ENCODE measurements at places on chromosomes 3 and 15.

GRCh38 chr3:133447750-133448477 lies 48.1 kb downstream of the BFSP2 start:
- no peak for DNase-seq

DNA sequence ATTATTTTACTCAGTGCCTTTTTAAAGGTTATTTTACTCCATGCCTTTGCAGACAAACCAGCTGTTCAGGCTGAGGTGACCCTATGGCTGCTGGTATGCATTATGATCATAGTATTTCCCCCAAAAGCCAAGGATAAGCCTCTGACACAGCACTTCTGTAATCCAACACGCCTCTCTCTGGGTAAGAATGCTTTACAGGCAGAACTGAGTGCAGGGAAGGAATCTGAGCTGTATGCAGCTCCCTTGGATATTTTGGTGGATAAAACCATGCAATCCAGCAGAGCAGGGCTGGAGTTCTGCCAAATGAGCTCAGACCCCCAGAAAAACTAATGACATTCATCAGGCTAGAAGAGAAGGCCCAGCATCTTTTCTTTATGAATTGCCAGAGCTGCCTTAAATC lies 11.7 kb upstream of the MAP1A start:
- DNase-seq: no peak

- no peak for DNase-seq
These were observed 111.4 kb downstream of the DLG1 start for GRCh38 chr3:197186887-197187588.

DNA sequence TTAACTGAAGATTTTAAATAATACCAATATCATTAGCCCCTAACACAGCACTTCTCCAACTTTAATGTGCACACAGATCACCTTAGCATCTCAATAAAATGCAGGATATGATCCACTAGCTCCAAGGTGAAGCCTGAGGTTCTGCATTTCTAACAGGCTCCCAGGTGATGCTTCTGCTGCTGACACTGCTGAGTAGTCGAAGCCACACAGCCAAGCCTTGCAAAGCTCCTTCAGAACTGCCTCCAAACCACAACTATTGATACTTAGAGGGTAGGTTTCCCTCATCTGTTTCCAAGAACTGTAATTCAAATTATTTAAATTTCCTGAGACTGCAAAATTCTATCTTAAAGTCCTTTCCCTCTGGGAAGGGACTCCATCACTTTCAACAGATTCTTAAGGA lies 3.9 kb downstream of the RIOX2 start:
- no peak for DNase-seq

- DNase-seq: no peak
These were observed 23.1 kb upstream of the SKOR1 start for GRCh38 chr15:67801926-67802914.

DNA sequence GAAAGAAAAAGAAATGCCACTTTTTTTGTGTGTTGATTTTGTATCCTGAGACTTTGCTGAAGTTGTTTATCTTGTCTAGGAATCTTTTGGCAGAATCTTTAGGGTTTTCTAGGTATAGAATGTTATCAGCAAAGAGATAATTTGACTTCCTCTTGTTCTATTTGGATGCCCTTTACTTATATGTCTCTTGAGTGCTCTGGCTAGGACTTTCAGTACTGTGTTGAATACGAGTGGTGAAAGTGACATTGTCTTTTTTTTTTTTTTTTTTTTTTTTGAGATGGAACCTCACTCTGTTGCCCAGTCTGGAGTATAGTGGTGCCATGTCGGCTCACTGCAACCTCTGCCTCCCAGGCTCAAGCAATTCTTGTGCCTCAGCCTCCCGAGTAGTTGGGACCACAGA lies 64.7 kb upstream of the NPHP3 start:
- DNase-seq: no peak

GRCh38 chr3:23921052-23921511 lies 4.2 kb downstream of the RPL15 start:
- no peak for DNase-seq

- DNase-seq: no peak
These were observed 1.1 kb upstream of the WDR5B start for GRCh38 chr3:122416966-122417365.

GRCh38 chr3:196192524-196193051 lies 18.6 kb downstream of the ZDHHC19 start:
- DNase-seq: no peak

- DNase-seq: no peak
These were observed 30.1 kb downstream of the GPR15 start for GRCh38 chr3:98561727-98562521.

DNA sequence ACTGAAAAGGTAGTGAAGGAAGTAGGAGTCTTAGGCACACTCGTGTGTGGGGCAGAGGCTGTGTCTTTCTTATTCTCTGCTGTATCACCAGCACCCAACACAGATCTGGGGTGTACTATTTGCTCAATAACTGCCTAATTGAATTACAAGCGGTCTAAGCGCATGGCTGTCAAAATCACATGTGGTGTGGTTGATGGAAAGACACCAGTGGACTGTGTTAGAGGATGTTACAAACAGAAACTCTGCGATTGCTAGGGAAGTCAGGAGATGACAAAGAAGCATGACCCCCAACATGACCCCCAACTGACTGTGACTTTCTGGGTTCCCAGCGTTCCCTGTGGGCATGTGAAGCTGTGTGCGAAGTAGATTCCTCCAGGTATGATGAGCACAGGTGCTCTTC lies 32.0 kb downstream of the ATG7 start:
- DNase-seq: no peak

DNA sequence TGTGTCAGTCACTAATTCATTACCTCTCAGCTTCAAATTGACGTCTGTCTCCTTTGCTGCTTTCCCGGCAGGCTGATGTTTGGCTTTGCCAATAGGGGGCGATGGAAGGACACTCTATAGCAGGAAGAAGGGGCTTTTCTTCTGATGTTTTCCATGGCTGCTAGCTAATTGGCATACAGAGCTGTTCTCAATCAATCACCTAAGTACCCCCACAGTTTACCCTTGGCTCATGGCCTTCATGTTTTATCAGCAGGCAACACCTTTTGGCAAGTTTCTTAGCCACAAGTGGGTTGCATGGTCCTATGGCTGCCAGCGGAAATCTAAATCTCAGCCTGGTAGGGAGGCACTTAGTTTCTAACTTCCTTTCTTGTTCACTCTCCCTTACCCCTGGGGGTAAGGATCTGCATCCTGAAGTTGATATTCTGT lies 45.0 kb downstream of the ESYT3 start:
- no peak for DNase-seq

DNA sequence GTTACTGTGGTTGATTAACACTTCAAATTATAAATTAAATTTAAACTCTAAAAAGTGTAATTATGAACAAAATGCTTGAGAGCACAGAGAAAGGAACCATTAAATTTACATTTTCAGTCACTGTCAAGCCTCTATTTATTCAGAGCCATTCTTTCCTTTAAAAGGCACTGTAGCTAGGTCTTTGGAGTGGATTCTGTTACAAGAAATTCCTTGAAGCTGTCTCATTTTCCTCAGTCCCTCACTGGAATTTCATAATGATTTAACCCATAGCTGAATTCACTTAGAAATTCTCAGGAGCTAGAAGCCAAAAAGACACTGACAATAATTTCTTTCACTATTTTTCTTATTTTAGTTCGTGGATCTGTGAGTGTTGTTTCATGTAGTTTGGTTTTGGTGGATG lies 81.2 kb upstream of the TCF12 start:
- DNase-seq: no peak

DNA sequence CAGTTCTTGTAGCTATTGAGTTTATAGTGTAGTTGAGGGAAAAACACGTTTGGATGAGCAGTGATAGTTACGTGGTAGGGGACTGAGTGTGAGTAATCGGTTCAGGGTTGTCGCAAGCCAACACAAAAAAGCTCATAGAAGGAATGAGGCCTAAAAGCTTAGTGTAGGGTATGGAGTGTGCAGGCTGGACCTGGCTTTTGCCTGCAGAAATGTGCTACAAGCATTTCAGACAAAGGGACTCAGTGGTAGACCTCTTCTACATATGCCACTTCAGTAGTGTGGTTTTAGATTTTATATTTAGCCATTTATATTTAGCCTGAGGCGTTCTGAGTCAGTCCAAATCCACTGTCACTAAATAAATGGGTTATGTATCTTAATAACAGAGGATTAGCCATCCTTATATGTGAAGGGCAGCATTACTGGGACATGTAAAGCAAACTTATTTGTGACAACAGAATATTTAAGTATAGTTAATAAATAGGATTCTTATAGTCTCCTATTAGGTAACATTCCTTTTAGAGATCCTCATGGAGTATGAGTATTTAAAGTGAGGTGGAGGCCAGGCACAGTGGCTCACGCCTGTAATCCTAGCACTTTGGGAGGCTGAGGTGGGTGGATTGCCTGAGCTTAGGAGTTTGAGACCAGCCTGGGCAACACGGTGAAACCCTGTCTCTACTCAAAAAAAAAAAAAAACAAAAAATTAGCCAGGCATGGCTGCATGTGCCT lies 21.8 kb downstream of the ATP2C1 start:
- no peak for DNase-seq

DNA sequence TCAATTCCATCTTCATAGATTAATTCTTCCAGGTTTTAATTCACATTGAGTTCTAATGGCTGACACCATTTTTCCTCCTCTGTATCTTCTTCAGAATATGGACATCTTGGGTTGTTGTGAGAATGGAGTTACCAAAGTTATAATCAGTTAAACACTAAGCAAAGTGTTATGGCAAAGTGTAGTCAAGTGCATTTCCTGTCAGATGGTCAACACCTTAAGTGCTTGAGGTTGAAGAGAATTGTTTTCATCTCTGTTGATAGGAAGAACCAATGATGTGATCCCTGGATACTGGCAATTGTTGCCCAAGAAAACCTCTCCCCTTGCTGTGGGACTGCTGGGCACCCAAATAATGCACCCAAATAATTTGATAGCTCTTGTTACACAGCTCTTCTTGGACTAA lies 102.6 kb upstream of the SATB1 start:
- DNase-seq: no peak

GRCh38 chr15:82767163-82767829 lies 38.6 kb downstream of the FSD2 start:
- DNase-seq: no peak

DNA sequence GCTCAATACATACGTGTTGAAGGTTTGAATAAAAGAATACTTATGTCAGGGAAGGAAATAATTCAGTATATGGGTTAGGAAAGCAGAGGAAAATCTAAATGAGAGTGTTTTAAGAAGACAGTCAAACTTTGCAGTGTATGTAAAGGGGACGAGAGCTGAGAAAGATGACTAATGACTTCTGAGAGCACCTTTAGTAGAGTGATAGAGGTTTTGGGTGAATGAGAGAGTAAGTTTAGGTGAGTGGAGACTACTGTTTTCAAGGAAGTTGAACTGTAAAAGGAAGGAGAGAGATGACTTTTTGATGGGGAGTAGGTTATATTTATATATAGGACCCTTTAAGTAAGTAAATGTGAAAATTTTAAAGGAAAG lies 9.4 kb downstream of the TBC1D23 start:
- DNase-seq: no peak

DNA sequence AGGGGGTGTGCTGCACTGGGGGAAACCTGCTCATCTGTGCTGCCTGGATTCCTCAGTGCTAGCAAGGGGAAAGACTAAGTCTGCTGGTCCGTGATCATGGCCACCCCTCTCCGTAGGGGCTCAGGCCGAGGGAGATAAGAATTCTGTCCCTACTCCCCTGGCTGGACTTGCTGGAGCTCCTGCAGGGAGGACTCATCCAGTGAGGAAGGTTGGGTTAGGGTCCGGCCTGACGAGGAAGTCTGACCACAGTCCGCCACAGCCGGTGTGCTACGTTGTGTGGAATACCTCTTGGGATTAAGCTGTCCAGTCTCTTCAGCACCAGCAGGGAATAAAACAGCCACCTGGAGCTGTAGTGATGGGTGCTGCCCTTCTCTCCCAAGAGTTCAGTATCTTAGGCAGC lies 1309.1 kb upstream of the CADM2 start:
- DNase-seq: no peak

GRCh38 chr3:114758831-114759699 lies 388.0 kb downstream of the ZBTB20 start:
- no peak for DNase-seq

DNA sequence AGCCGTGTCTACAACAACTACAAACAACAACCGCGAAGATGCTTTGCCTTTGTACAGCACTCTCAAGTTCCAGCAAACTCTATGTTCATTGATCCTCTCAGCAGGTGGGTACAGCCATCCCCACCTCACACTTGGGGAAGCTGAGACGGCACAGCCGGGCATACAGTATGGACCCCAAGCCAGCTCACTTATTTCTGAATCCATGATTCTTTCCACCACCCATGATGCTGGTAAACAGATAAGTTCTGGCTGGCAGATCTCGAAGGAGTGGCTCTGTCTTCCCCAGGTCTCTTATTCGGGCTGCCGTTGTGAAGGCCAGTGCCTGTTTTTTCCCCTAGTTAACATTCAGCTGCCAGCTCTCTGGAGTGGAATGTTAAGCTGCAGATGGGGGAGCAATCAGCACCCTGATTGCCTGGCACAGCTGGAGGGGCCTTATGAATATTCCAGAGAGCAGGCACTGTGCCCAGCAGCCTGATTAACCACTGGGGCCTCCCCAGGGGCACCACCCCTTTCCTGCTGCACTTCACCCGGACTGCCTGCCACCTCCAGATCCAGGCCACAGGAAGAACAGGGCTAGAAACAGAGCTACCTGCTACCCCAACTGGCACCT lies 73.2 kb downstream of the CORO2B start:
- no peak for DNase-seq

GRCh38 chr3:54631516-54632325 lies 296.1 kb downstream of the LRTM1 start:
- DNase-seq: no peak

DNA sequence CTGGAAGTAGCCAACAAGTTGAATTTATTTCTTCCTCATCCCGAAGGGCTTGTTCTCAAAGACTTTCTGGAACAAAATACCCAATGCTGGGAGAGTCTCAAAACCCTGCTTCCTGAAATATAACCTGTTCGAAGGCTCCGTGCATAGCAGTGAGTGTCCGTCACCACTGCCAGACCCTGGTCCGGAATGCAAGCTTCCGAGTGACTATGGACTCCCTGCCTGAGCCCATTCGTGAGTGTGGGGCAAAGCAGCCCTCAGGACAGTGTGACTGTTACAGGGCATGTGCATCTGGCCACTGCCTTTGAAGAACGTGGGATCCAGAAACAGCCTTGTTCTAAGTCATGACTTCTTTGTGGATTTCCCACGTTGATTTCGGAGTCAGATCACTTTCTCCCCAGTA lies 214.5 kb upstream of the IGF1R start:
- no peak for DNase-seq

GRCh38 chr15:39539466-39539865 lies 41.4 kb upstream of the THBS1 start:
- DNase-seq: no peak

All from epithelial cell of prostate (primary cell).